ENCODE measurements at places on chromosomes 6 and 20.

GRCh38 chr6:44064089-44064947 lies 62.9 kb downstream of the MRPL14 start:
- DNase-seq = peak; percentile 81

DNA sequence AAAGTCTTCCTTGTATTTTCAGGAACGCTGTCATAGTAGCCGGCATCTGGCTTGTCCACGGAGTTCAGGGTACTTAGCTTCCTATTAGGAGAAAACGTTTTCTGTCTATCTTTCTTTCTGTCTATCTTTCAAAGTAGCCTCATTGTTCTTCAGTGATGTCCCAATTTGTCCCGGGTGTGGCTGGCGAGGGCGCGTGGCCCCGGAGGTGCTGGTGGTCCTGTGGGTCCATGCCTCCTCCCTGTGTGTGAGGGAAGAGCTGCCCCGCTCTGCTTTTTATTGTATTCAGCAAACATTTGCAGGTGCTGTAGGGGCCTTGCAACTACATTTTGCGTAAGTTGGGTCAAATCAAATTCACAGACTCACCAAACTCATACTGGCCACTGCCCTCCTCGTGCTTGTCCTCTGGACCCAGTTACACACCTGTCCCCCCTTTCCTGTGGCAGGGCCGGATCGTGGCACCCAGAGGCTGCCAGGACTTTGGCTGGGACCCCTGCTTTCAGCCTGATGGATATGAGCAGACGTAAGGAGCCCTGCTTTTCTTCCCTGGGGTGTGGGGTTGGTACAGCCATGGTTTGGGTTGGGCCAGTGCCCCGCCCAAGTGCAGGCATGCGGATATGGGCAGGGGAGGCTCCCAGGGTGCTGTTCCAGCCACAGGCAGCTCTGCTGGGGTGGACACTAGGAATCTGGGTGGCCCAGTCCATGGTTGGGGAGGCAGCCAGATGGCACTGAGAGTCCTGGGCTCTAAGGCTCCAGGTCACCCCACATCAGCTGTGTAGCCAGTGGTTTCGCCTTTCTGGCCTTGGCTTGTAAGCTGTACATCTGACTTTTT lies 12.3 kb downstream of the ITPA start:
- DNase-seq = no peak

DNA sequence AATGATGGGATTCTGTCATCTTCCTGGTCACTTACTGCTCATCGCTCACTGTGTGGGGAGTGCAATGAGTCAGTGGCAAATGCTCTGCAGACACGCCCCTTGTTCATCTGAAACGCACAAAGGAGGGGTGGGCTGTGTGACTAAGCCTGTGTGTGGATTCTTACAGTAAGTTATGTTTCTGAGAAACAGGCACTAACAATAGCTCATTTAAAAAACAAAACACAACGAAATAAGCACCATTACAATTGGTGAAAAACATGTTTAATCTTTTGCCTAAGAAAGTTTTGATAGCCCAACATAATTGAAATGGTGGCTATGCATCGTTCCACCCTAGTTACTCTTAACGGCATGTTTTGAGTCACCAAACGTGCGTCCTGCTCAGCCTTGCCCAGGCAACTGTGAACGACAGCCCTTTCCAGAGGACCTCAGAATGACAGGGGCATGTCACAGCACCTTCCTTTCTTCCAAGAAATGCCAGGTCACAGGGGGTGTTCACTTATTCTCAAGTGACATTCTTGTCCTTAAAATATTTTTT lies 118.4 kb upstream of the SGK1 start:
- peak; percentile 91 for DNase-seq

DNA sequence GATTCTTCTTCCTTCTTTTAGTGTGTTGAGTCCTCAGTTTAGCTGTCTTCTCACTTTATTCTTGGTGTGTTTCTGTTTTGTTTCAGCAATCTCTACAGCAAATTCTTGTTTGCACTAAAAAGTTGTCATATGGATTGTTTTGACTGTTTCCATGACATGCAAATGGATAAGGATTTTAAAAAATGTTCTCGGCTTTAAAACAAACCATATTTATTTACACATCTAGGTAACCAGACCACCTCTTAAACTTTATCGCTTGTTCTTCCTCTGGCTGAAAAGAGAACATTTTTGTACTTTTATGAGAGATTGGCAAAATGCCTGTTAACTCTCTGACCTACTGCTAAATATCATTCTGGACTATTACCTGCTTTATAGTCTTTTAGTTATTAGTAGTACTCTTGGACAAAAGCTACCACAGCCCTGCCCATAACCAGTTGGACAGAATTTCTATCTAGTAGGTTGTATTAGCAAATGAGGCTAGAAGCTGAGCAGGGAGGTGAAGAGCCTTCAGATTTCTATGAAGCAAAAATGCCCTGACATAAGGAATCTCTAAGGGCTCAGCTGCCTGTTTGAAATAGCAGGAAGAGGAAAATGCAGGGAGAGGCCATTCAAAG lies 268.3 kb downstream of the CD109 start:
- DNase-seq = no peak

DNA sequence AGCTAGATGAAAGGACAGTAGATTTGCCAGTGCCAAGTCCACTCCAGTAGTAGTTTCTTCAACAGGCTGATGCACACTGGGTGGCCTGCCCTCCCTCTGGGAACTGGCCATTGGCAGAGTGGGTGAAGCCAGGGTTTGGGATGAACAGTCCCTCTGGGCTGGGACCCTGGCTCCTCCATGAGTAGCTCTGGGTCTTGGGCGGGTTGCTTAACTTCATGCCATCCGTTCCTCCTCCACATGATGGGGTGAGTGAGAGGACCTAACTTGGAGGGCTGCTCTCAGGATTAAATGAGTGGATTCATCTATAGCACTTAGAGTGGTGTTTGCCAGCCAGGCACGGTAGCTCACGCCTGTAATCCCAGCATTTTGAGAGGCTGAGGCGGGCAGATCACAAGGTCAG lies 47.2 kb downstream of the PLAGL2 start:
- DNase-seq = no peak

GRCh38 chr6:159788753-159789376 lies 537 bp downstream of the TCP1 start:
- DNase-seq = peak; percentile 28

- DNase-seq = no peak
Measured at GRCh38 chr20:10666221-10667076, 7.3 kb downstream of the JAG1 start.

DNA sequence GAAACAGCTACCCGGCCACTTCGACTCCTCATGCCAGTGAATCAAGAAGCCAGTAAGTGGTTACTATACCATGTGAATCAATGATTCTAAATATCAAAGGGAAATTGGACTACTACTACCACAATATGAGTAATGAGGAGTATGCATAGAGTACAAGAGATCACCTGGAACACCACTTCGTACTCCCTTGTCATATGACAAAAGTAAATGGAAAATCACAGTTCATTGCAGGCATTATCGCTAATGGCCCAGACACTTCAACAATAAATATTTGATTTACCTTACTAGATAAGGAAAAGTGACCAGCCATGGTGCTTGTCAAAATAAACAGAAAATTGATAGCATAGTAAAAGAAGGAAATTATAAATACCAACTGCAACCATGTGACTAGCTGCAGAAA lies 73.1 kb downstream of the BMP5 start:
- no peak for DNase-seq

DNA sequence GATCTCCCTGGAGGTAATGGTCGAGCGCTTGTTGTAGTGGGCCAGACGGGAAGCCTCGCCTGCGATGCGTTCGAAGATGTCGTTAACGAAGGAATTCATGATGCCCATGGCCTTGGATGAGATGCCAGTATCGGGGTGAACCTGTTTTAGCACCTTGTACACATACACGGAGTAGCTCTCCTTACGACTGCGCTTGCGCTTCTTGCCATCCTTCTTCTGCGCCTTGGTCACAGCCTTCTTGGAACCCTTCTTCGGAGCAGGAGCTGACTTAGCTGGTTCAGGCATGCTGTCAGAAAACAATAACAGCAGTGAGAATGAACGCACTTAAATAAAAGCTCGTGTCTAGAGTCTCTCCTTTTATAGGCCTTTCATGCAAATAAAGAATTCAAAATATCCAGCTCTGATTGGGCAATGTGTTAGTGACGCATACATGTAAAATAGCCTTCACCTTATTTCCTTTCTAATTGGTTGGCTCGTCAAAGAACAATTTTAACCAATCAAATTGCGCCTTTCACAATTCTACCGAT lies 129.2 kb downstream of the HFE start:
- peak; percentile 96 for DNase-seq

DNA sequence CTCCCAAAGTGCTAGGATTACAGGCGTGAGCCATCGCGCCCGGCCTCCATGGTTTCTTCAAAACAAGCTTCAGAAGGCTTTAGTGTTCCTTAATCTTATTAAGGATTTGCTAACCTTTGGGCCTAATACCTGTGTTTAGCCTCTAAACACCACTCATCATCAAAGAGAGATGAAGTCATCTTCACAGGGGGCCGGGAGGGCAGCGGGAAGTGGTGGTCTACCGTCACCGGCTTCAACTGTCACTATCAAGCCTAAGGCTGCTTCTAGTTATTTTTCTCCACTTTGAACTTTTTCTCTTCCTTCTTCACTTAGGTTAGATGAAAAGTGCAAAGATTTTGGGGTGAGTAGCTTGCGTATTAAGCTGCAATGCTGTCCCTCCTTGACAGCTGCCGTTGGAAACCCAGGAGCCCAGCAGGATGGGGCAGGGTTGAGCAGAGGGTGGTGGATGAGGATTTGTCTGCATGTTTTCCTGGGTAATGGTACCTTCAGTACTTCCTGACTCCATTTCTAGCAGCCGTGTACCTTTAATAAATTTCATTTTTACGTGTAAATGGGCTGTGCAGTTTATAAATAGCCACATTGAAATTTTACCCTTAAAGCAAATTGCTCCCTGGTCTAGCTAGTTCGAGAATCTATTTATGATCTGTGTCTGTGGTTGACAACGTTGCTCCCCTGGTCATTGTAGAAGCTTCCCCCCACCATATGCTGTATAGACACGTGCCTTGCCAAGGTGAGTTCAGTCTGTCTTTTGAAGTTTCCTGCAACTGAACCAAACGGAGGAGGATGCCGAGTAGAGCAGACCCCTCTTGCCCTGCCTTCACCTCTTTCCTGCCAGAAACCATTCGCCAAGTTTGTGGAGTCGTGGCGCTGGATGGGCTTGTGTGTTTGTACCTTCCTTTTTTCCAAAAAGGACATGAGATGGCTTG lies 64.8 kb downstream of the SYNJ2 start:
- no peak for DNase-seq

DNA sequence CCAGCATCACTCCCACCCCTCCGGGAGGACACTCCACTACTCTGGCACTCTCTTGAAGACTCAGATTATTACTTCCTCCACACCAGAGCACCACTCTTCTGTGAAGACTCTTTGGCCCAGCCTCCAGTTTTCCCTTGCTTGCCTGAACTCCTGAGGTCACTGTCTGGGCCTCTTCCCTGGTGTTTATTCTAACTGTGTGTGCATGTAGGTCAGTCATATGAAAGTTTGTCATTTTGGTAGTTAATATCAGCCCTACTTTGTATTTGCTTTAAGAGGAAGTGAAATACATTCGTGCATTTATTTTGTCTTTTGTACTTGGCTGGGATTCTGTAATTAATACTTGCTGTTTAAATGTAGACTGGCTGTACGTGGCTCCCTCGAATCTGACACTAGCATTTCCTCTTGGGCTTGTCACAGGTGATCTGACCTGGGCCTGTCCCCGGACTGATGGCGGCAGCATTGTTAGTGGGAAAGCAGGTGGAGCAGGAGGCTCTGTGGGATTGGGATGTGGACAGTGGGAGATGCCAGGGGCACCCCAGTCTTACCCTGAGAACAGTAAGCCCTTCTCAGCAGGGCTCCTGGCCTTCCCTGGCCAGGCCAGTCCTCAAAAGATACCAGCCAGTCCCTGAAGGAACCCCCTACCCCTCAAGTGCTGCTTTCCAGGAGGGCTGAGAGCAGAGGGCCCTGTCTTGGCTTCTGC lies 350.5 kb downstream of the CDC5L start:
- no peak for DNase-seq

DNA sequence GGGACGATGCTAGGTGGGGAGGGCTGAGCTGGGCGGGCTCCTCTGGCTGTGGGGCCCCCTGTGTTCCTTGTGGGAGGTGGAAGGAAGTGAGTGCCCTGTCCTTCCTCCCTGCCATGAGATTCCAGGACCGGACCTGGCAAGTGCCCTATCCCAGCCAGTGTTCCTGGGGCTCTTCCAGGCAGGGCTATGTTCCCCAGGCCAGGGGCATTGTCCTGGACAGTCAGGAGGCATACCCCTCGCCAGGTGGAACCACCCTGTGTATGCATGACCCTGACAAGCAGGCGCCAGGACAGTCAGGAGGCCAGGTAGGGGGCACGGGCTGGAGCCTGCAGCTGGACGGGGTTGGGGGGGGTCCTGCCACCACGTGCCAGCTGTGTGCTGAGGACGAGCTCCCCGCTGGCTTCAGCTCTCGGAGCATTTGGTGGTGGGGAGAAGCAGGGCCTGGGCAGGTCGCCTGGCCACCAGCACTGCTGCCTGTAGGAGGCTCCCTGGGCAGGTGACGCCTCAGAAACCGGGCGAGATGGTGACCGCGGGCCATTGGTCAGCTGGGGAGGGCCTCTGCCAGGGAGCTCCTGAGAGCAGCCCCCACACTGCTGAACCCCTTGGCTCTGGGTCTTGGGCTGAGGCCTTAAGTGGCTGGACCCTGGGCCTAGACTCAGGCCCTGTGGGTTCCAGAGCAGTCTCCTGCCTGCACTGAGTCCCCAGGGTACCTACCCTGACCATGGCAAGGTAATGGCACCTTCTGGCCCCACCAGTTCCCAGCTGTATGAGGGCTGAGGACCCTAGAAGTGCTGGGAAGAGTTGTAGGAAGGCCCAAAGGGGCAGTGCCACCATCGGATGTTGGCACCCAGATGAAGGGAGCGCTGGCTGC lies 694 bp downstream of the SLC17A9 start:
- no peak for DNase-seq
